ENCODE measurements at places on chromosomes 11 and 22.

- DNase-seq, result peak; percentile 14
Observed at GRCh38 chr11:8192016-8192895, 23.4 kb upstream of the RIC3 start.

DNA sequence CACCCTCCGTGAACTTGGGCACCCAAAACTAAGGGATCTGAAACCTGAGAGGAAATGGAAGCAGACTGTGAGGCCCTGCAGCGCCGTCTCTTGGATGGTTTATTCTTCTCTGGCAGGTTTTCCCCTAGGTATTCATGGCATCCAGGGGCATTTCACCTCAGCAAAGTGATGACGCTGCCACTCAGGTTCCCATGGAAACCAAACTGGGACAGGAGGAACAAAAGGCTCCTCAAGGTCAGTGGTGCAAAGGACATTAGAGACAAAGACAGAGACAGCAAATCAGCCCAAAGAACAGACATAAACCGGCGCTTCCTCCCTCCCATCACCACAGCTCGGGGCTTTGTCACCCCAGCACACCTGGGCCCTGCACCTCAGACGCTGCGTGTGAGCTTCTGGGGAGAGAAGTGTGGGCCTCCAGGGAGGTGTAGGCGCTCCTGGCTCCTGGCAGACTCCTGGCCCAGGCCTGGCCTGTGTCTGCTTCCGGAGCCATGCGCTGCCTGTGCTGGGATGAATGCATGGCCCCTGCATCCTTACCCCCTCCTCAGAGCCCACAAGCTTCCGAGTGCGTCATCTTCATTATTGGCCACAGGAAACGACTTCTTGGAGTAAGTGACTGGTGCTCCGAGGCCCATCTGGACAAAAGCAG lies 5.9 kb downstream of the TP53AIP1 start:
- DNase-seq, result no peak

GRCh38 chr22:39381009-39381755 lies 18.4 kb upstream of the TAB1 start:
- DNase-seq, result no peak

DNA sequence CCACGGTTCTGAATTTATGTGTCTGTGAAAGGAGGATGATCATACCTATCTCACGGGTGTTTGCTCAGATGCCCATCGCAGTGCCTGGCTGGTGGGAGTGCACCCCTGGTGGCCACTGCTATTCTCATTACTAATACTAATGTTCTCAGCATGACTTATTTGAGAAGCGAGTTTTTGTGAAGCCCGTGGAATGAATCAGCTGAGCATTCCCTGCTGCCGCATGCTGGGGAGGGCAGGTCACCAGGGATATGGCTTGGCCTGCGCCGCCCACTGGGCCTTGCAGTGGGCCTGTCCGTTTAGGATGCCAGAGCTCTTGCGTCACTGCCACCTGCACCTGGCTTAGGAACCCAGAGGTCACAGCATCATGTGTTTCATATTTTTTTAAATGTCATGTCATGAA lies 16.9 kb downstream of the CTTN start:
- no peak for DNase-seq

- DNase-seq, result no peak
Observed at GRCh38 chr11:102981324-102981910, 25.9 kb upstream of the MMP13 start.

- DNase-seq, result peak; percentile 37
Observed at GRCh38 chr11:113587308-113587739, 112.1 kb upstream of the DRD2 start.

Measured in RCC 7860 (cell line).